ENCODE measurements at places on chromosomes 5 and 9.

DNA sequence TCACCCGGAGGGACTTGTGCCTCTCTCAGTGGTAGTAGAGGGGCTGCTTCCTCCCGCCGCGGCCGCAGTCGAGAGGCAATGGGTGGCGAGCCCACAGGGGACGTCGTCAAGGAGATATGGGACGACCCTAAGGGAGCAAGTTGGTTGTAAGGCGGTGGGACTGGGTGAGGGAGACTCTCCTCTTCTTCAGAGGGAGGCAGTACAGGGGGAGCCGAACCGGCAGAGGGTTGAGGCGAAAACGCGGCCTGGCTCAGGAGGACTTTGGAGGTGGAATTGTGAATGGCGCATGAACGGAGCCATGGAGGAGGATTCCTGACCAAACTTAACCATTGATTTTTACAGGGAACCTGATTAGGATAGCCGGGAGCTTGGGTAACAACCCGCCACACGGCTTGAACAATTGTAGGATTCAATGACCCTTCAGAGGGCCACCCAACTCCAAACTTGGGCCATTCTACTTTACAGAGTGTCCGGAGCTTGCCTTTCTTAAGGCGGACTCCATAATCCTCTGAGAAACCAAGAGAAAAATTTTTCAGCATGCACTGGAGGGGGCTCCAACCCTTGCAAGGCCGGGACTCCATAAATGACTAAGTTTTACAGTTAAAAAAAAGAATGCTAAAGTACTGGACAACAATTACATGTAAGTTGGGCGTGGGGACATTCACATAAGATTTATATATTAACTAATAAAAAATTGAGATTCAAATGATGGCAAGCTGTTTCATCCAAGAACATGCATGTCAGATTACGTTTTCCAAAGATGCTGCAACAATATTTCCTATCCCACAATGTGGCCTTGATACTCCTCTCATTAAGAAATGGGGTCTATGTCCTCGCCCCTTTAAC is 19.4 kb upstream of the RHOBTB3 start:
- DNase-seq: no peak

DNA sequence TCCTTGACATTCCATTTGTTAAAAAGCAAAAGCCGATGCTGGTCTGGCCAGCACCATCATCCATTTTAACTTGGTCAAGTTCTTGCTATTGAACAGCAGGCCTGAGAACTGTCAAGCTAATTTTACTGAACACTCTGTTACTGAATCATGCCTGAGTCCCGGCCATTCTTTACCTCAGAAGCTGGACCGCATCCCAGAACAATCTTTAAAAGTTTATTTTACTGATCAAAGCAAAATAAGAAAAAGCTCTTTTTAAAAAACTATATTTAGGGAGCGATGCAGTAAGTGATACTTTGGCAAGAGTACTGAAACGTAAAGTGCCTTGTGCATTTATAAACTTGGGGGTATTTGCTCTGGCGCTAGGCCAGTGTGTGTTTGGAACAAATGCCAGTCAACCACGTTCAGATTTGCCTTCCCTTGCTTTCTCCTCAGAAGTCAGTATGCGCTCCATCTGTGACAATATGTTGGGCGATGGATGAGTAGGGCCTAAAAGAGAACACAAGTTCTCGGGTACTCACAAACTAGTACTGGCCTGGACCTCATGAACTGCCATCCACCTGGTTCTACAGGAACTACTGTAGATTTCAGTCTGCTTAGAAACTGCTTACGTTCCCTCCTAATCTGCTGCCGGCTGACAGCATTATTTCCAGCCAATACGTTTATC is 161.9 kb downstream of the MAPKAP1 start:
- no peak for DNase-seq

DNA sequence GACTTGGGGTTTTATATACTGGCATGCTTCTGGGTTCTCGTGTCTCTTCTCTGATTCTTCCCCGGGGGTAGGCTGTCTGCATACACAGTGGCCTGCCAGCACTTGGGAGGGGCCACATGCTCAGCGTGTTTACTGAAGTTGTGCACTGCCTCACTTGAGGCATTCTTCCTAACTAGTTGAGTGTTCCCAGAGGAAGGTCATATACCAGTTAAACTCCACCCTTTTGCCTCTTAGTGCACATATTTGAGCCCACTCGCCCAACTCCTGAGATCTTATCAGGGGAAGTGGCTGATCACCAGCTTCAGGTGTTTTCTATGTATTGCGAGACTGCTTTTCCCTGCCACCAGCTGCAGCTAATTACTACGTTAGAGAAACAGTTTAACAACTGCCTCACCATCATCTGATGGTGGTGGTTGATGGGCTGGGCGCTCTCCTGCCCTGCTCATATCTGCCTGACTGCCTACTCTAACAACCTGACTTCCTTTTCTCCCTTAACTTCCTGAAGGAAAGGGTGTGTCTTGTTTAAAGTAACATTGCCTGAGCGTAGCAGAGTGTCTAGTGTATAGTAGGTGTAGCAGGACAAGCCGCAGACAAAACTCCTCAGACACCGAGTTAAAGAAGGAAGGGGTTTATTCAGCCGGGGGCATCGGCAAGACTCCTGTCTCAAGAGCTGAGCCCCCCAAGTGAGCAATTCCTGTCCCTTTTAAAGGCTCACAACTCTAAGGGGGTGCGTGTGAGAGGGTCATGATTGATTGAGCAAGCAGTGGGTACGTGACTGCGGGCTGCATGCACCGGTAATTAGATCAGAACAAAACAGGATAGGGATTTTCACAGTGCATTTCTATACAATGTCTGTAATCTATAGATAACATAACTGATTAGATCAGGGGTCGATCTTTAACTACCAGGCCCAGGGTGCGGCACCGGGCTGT is 60.1 kb upstream of the CLINT1 start:
- DNase-seq: no peak

GRCh38 chr5:171714851-171715250 is 70.8 kb upstream of the SMIM23 start:
- DNase-seq: no peak

- no peak for DNase-seq
Observed at GRCh38 chr9:16879416-16879815, 8.9 kb upstream of the BNC2 start.

DNA sequence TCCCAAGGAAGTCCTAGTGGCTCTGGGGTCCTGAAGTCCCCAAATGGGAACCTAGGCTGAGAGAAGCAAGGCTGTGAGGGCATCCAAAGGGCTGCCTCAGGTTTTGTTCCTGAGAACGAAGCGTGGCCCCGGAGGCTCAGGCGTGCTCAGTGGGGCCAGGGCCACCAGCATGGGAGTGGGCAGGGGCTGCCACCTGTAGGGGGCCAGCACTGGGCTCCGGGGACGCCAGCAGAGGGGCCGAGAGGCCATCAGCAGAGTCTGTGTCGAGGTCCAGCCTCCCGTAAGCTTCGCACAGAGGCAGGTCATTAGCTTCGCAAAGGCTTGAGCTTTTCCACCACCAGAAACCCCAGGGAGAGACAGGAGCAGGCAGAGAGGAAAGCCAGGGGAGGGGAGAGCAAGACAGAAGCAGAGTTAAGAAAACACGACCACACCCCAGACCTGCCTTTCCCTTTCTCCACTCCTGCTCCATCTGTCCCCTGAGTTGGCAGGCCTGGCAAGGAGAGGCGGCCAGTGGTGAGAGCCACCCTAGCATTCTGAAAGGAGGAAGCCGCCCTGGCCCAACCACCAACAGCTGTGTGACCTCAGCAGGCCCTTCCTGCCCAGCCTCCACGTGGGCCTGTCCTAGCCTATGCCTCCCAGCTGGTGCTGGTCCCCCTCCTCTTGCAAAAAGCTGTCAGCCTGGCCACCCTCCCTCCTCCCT is 5.5 kb upstream of the SURF6 start:
- no peak for DNase-seq
